ENCODE measurements at places on chromosomes 5 and 9.

- H3K4me3 ChIP-seq: no peak overlapping the region
- no peaks in the 10 kb centered on the region for H3K4me1 ChIP-seq
- no peak overlapping the region for H3K27ac ChIP-seq
- H3K36me3 ChIP-seq: no peaks in the 10 kb centered on the region
- no peak for DNase-seq
Observed at GRCh38 chr5:150236981-150237754, 47.3 kb downstream of the SLC6A7 start.

DNA sequence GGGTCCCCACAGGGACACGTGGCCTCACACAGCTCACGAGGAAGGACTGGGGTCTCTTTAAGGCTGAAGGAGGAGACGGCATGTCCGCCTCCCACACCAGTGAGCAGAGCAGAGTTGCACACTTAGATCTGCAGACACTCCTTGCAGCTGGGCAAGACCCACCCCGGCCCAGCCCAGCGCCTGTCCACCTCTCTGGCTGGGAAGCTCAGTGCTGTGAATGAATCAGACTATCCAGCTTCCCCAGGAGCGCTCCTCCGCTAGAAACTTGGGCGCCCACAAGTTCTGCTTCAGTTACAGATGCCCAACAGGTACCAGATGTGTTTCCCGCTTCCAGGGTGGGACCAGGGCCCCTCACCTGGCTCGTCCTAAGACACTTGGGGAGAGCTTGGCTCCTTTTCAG is 78.9 kb downstream of the NSUN2 start:
- no peaks in the 10 kb centered on the region for H3K36me3 ChIP-seq
- H3K27me3 ChIP-seq: peaks cover 24% of the 10 kb centered on the region
- no peaks in the 10 kb centered on the region for H3K4me1 ChIP-seq
- H3K4me3 ChIP-seq: no peak overlapping the region
- DNase-seq: no peak
- H3K27ac ChIP-seq: no peak overlapping the region

DNA sequence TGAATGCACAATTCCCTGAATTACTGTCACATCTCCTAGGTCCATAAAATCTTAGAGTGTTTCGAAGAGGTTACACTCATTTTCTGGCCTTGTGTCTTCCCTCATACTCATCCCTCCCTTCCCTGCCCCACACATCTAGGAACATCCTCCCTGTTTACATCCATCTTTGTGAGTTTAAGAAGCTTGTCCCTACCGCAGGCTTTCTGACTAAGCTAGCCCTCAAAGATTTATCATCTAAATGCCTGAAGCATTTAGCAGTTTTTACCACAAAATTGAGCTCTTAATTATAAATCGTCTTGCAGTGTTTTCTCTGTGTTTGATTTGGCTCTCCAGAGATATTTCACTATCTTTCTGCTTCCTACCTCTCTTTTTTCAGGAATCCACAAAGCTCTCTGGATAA is 374.8 kb downstream of the KIAA0825 start:
- no peaks in the 10 kb centered on the region for H3K36me3 ChIP-seq
- H3K27ac ChIP-seq: no peak overlapping the region
- no peak for DNase-seq
- no peaks in the 10 kb centered on the region for H3K27me3 ChIP-seq

DNA sequence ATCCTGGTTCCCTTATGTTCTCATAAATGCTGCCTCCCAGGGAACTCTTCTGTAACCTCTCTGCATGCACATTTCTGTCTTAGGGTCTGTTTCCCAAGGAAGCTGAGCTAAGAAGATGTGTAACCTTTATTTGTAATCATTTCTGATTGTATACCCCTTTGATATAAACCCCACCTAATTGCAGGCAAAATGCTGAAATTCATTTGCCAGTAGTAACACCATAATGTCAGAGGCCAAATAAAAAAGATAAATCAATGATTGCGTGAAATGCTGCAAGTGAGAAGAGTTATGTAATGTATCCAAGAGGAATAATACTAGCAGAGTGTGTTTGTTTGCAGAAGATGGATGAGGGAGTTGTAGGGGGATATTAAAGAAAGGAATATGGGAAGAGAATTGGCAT is 822.6 kb upstream of the GRAMD2B start:
- H3K4me1 ChIP-seq: no peaks in the 10 kb centered on the region
- no peaks in the 10 kb centered on the region for H3K27me3 ChIP-seq
- no peak overlapping the region for H3K4me3 ChIP-seq
- H3K36me3 ChIP-seq: no peaks in the 10 kb centered on the region

GRCh38 chr9:33187519-33188218 is 20.5 kb upstream of the B4GALT1 start:
- H3K4me3 ChIP-seq: no peak overlapping the region
- no peaks in the 10 kb centered on the region for H3K36me3 ChIP-seq
- DNase-seq: no peak

GRCh38 chr5:96856371-96856770 is 19.9 kb upstream of the ERAP2 start:
- DNase-seq: no peak
- no peak overlapping the region for H3K27ac ChIP-seq
- H3K36me3 ChIP-seq: no peaks in the 10 kb centered on the region
- H3K4me3 ChIP-seq: no peak overlapping the region
- H3K4me1 ChIP-seq: peaks cover 5% of the 10 kb centered on the region

- no peak for DNase-seq
- no peak overlapping the region for H3K4me3 ChIP-seq
- H3K27ac ChIP-seq: no peak overlapping the region
- H3K36me3 ChIP-seq: no peaks in the 10 kb centered on the region
Observed at GRCh38 chr9:75429531-75430475, 341.5 kb downstream of the OSTF1 start.

- H3K36me3 ChIP-seq: peaks cover 23% of the 10 kb centered on the region
- H3K27me3 ChIP-seq: no peaks in the 10 kb centered on the region
- H3K4me1 ChIP-seq: peaks cover 11% of the 10 kb centered on the region
- peak; percentile 60 for DNase-seq
- H3K4me3 ChIP-seq: peak overlapping the region; percentile 5
Observed at GRCh38 chr5:115209279-115209678, 39.6 kb upstream of the TRIM36 start.

- no peaks in the 10 kb centered on the region for H3K4me1 ChIP-seq
- H3K36me3 ChIP-seq: no peaks in the 10 kb centered on the region
- H3K27me3 ChIP-seq: no peaks in the 10 kb centered on the region
- no peak overlapping the region for H3K4me3 ChIP-seq
Observed at GRCh38 chr9:70517926-70518610, 103.6 kb upstream of the KLF9 start.

- H3K4me3 ChIP-seq: no peak overlapping the region
- H3K27ac ChIP-seq: no peak overlapping the region
- no peak for DNase-seq
- H3K36me3 ChIP-seq: no peaks in the 10 kb centered on the region
- H3K4me1 ChIP-seq: no peaks in the 10 kb centered on the region
Observed at GRCh38 chr5:92780057-92780456, 801.0 kb downstream of the NR2F1-AS1 start.

GRCh38 chr9:129141066-129142041 is 30.1 kb downstream of the PTPA start:
- H3K4me3 ChIP-seq: peak overlapping the region; percentile 60
- H3K4me1 ChIP-seq: peaks cover 46% of the 10 kb centered on the region
- H3K27ac ChIP-seq: peak overlapping the region; percentile 99
- H3K27me3 ChIP-seq: no peaks in the 10 kb centered on the region
- no peak for DNase-seq
- peaks cover 25% of the 10 kb centered on the region for H3K36me3 ChIP-seq

DNA sequence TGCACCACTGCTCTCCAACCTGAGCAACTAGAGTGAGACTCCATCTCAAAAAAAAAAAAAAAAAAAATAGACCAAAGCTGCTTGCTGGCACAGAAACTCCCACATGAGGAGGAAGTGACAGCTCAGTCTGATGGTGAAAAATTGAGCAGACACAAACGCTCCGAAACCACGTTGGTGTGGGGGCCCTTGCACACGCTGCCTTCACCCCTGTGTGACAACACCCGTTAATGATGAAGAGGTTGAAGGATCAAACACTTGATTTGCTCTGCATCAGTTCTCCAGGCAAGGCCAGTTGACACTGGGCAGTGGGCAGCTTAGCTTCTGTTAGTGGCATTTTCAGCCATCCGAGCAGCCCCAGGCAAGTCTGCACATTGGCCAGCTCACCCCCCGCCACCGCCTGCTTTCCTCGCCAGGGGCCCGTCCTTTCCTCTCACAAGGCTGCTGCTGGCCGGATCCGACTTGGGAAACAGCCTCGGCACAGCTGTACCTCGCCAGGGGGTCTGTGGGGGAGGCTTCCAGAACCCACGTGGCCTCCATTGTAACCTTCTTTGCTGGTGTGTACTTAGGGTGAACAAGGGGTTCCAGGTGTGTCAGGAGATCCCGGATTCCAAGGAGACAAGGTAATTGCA is 79.8 kb downstream of the COL27A1 start:
- H3K36me3 ChIP-seq: no peaks in the 10 kb centered on the region
- peaks cover 9% of the 10 kb centered on the region for H3K27me3 ChIP-seq

- H3K4me1 ChIP-seq: no peaks in the 10 kb centered on the region
- no peak overlapping the region for H3K4me3 ChIP-seq
- H3K36me3 ChIP-seq: no peaks in the 10 kb centered on the region
- no peaks in the 10 kb centered on the region for H3K27me3 ChIP-seq
Observed at GRCh38 chr5:5231576-5231975, 91.4 kb downstream of the ADAMTS16 start.

- H3K27me3 ChIP-seq: peaks cover 7% of the 10 kb centered on the region
- H3K36me3 ChIP-seq: peaks cover 4% of the 10 kb centered on the region
- no peak for DNase-seq
- H3K4me3 ChIP-seq: no peak overlapping the region
- H3K27ac ChIP-seq: no peak overlapping the region
- H3K4me1 ChIP-seq: no peaks in the 10 kb centered on the region
Observed at GRCh38 chr9:99873943-99874584, 32.4 kb upstream of the STX17 start.

GRCh38 chr5:136279314-136279713 is 86.0 kb downstream of the TRPC7 start:
- H3K36me3 ChIP-seq: no peaks in the 10 kb centered on the region
- H3K27me3 ChIP-seq: peaks cover 6% of the 10 kb centered on the region
- H3K27ac ChIP-seq: no peak overlapping the region
- H3K4me1 ChIP-seq: no peaks in the 10 kb centered on the region

- H3K4me1 ChIP-seq: no peaks in the 10 kb centered on the region
- H3K27ac ChIP-seq: no peak overlapping the region
- H3K36me3 ChIP-seq: peaks cover 7% of the 10 kb centered on the region
- H3K4me3 ChIP-seq: no peak overlapping the region
Observed at GRCh38 chr5:75640395-75640794, 29.1 kb downstream of the ANKDD1B start.

- peaks cover 7% of the 10 kb centered on the region for H3K4me1 ChIP-seq
- H3K27ac ChIP-seq: no peak overlapping the region
Observed at GRCh38 chr5:175576096-175576495, 81.8 kb upstream of the HRH2 start.

DNA sequence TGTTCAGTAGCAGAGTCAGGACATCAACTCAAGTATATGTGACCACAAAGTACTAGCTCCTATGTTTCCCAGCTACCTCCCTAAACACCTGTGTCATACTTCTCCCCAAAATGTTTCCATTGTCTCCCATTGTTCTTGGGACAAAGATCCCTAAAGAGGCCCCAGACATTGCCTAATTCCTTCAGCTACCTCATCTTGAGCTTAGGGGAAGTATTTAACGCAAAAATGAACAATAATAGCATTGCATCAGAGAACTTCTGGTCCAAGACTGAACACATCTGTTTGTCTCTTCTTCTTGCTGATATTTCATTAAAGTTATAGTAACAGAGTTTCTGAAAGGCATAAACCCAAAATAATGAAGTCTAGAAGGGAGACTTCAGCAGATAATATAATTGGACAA is 430.8 kb downstream of the MTRR start:
- no peak overlapping the region for H3K27ac ChIP-seq
- no peak for DNase-seq
- H3K36me3 ChIP-seq: peaks cover 4% of the 10 kb centered on the region
- no peaks in the 10 kb centered on the region for H3K4me1 ChIP-seq

GRCh38 chr5:151051066-151051930 is 29.5 kb downstream of the TNIP1 start:
- DNase-seq: peak; percentile 69
- peak overlapping the region; percentile 59 for H3K27ac ChIP-seq
- H3K4me3 ChIP-seq: no peak overlapping the region
- H3K36me3 ChIP-seq: peaks cover 8% of the 10 kb centered on the region

DNA sequence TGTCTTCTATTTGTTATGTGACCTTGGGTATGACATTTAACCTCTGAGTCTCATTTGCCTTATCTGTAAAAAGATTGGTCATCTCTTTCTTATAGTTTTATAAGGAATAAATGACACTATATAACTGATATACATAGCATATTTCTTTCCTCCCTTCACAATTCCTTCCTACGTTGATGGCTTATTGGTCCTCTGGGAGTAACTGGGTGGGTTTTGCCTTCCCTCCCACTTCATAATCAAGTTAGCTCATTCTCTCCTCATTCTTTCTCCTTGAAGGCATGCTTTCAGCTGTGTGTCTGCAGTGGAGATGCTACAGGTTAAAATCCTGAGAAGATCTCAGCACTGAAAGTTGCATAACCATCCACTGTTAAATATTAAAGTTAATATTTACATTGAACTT is 382.4 kb downstream of the TMEM38B start:
- H3K36me3 ChIP-seq: no peaks in the 10 kb centered on the region
- no peaks in the 10 kb centered on the region for H3K27me3 ChIP-seq
- H3K4me1 ChIP-seq: no peaks in the 10 kb centered on the region
- no peak overlapping the region for H3K4me3 ChIP-seq

GRCh38 chr9:132049900-132050299 is 29.8 kb downstream of the MED27 start:
- H3K4me1 ChIP-seq: peaks cover 63% of the 10 kb centered on the region
- no peak overlapping the region for H3K27ac ChIP-seq
- peaks cover 8% of the 10 kb centered on the region for H3K36me3 ChIP-seq
- no peak for DNase-seq
- no peak overlapping the region for H3K4me3 ChIP-seq

DNA sequence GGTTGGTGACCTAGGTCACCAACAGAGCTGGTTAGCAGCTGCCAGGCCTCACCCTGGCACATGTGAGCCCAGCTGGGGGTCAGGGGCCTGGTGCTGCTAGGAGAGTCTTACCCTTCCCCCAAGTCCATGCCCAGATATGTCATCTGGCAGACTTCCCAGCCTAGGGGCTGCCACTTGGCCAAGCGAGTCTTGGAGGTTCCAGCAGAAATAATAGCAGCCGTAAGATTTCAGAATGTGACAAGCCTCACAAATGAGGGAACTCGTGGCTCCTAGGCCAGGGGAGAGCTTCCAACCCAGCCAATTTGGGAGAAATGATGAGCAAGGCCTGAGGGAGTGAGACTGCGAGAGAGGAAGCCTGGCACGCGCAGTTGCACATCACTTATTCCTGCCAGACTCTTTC is 11.1 kb downstream of the URM1 start:
- peaks cover 16% of the 10 kb centered on the region for H3K36me3 ChIP-seq
- peaks cover 8% of the 10 kb centered on the region for H3K4me1 ChIP-seq
- DNase-seq: no peak
- no peaks in the 10 kb centered on the region for H3K27me3 ChIP-seq
- no peak overlapping the region for H3K27ac ChIP-seq

GRCh38 chr9:123960366-123960765 is 30.4 kb upstream of the DENND1A start:
- no peak for DNase-seq
- peaks cover 27% of the 10 kb centered on the region for H3K27me3 ChIP-seq
- H3K4me1 ChIP-seq: peaks cover 3% of the 10 kb centered on the region
- H3K4me3 ChIP-seq: no peak overlapping the region
- no peak overlapping the region for H3K27ac ChIP-seq
- H3K36me3 ChIP-seq: no peaks in the 10 kb centered on the region
